Activated naive CD8-positive, alpha-beta T cell treated with anti-CD3 and anti-CD28 coated beads, Interleukin-2, amount 50 U/mL, for 16 hours (primary cell): ENCODE measurements at places on chromosomes 16 and 17.

- DNase-seq, result no peak
These were observed 174.9 kb upstream of the WSCD1 start for GRCh38 chr17:5895276-5895675.

DNA sequence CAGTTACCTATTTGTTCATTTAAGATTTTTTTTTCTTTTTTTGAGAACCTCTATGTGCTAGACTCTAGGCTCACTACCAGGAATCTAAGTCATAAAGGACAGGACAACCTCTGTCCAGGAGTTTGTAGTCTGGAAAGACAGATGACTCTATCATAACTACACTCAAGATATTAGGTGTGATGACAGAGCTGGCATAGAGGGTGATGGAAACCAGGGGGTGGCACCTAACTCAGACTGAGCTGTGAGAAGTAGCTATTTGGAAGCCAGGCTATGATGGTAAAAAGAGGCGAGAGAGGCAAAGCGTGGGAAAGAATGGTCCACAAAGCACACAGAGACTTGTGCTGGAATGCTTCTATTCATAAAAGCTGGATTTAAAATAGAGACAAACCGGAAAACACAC is 372.3 kb downstream of the SEC14L1 start:
- DNase-seq, result no peak

- DNase-seq, result no peak
These were observed 27.1 kb downstream of the MSI2 start for GRCh38 chr17:57283203-57283971.

DNA sequence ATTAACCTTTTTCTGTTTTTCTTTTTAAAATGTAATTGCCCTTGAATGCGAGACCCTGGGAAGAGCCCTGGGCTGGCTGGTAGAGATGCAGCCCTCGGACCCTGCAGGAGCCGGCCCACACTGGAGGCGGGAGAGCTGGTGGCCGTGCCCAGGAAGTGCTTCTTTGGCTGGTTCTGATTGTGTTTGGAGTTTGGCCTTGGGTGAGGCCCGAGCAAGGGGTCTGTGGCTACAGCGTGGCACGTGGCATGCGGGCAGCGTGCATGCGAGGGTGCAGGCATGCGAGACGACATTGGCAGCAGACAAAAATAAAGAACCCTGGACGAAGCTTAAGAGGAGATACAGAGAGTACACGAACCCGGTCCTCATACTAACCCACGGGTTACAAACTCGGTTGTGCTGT is 49.7 kb downstream of the PRMT7 start:
- DNase-seq, result no peak

GRCh38 chr16:1096169-1097082 is at the start of gene C1QTNF8:
C1QTNF8 (minus strand) TSS chr16:1096244; CDS start chr16:1094922, 1,322 bp downstream.
- no peak for DNase-seq

- peak; percentile 40 for DNase-seq
These were observed 10.3 kb downstream of the NT5M start for GRCh38 chr17:17313350-17313991.

- no peak for DNase-seq
These were observed 7.4 kb downstream of the MAF start for GRCh38 chr16:79593074-79593531.

- DNase-seq, result no peak
These were observed 30.0 kb downstream of the SREBF1 start for GRCh38 chr17:17806611-17807274.

- no peak for DNase-seq
These were observed 6.6 kb downstream of the RIPOR1 start for GRCh38 chr16:67535201-67535600.

- DNase-seq, result no peak
These were observed 102.6 kb downstream of the ZNF778 start for GRCh38 chr16:89319886-89320781.

- DNase-seq, result no peak
These were observed 128.5 kb upstream of the GSE1 start for GRCh38 chr16:85484347-85485300.

DNA sequence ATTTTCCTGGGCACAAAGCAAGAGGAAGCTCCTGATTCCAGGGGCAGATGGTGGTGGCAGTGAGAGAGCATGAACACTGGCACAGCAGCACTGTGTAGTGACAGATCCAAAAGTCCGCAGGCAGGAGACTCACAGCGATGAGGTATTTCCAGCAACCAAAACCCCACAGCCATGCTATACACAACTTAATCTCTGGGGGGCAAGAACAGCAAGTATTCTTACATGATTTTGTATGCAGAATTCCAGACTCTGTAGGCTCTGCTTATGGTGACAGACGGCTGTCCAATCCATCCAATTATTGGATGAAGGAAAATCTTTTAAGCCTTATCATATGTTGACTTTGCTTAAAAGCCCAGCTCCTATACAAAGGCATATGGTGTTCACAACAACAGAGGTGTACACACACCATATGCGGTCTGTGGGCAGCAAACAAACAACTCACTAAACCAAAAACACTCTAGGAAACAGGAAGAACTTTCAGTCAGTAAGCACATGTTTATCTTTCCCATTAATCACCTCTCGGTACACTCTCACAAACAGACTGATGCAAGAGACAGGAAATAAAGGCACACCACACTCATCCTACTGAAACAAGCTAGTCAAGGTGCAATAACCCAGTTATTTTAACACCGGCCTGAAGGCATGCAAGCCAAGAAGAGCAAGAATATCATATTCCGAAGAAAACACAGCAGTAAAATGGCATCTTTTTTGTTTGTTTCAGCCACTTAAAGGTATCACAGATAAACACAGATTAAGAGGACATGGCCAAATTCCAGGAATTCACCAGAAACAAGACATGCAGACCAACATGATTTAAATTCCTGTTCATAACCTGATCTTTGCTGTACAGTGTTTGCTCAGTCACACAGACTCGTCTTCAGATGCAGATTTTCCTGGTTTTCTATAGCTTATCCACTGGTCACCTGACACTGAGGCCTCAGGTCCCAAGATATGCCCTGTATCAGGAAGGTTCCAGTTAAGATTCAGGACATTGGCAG is 47.8 kb downstream of the ERN1 start:
- no peak for DNase-seq

- DNase-seq, result no peak
These were observed 12.4 kb downstream of the MMD start for GRCh38 chr17:55409030-55409800.

DNA sequence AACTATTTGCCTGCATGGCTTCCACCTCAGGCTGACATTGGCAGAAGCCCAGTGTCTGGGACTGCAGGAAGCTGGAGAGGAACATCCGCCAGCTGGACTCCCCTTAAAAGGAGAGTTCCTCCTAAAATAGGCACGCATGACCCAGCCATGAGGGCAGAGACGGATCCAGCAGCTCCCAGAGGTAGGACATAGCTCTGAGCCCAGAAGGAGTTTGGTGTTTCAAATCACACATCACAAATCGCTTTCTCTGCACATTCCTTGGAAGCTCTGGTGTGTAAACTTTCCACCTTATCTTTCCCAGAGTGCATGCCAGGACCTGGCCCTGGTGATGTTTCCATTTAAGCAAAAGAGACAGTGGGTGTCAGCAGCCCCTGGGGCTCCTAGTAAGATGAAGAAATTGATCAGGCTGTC is 231.1 kb upstream of the CDH5 start:
- DNase-seq, result no peak

DNA sequence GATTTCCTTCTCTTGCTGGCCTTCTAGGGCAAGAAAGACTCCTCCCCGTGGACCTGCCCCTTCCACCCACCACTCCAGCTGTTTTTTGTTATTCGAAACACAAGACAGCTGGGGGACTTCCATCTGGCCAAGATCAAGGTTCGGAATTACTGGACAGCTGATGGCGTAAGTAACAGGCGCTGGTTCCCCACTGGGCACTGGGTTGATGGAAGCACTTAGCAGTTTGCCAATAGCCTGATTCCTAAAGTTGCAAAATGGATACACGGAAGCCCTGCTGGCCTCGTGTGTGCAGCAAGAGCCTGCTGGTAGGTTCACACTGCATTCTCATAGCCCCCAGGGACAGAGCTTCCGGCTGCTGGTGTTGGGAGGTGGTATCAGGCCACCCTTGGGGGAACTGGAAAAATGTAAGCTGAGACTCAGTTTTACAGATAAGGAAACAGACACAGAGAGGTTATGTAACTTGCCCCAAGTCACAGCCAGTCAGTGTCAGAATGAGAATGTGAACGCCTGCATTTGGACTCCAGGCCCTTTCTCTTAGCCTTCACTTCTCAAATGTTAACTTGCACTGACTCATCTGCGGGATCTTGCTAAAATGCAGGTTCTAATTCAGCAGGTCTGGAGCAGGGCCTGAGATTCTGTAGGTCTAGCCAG is 171.7 kb downstream of the KATNIP start:
- no peak for DNase-seq

DNA sequence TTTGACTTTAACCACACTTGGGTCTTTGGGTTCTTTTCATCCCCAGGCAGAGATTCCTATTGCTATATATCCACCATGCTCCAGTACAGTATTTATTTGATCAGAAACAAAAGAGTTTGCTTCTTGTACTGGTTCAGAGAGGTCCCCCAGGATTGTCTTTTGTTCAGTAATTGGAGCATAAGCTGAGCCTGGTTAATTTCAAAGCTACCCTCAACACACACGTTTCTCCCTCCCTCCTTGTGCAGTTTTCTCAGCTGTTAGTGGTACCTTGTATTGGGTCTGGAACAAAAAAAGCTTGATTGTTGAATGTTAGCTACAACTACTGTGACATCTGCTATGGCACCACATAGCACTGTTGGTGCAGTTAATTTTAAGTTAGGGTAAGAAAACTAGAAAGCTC is 50.0 kb downstream of the NUP93 start:
- DNase-seq, result no peak

- no peak for DNase-seq
These were observed 12.8 kb downstream of the TELO2 start for GRCh38 chr16:1505912-1506311.

- no peak for DNase-seq
These were observed 251.1 kb upstream of the CDH5 start for GRCh38 chr16:66115373-66115772.

DNA sequence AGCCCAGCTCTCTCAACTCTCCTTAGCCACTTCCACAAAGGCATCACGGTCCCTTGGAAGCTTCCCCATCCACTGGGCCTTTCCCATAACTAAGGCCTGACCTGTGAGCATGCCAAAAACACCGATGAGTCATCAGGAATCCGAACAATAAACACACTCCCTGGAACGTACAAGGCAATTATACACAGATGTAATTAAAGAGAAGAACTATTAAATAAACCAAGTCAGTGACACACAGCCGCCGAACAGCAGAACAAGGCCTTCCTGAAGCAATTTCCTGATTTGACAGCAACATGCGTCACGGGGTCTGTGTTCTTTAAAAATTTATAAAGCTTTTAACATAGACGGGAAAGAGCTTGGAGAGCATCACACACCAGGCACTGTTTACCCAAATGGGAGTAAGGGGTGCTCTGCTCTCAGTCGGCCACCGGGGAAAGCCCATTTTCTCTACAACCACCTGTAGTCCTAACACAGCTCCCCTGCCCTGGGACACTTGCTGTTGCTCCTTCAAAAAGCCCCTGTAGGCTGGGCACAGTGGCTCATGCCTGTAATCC is 29.4 kb downstream of the COG7 start:
- no peak for DNase-seq

DNA sequence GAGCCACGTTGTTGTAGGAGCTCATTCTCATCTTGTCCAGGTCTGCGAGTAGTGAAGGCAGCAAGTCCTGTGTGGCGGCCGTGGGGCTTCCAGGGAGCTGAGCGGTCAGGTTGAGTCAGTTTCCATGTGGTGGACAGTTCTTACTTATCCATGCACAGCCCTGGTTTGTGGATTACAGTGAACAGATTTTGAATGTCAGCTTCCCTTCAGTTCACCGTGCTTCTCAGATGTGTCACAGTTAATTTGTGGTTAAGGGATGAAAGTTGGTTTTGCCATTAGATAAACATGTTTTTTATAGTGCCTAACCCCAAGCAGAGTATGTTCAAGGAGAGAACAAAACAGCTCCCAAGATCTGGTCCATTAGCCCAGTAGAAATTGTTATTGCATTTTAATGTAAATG is 103.1 kb downstream of the RPTOR start:
- DNase-seq, result no peak

DNA sequence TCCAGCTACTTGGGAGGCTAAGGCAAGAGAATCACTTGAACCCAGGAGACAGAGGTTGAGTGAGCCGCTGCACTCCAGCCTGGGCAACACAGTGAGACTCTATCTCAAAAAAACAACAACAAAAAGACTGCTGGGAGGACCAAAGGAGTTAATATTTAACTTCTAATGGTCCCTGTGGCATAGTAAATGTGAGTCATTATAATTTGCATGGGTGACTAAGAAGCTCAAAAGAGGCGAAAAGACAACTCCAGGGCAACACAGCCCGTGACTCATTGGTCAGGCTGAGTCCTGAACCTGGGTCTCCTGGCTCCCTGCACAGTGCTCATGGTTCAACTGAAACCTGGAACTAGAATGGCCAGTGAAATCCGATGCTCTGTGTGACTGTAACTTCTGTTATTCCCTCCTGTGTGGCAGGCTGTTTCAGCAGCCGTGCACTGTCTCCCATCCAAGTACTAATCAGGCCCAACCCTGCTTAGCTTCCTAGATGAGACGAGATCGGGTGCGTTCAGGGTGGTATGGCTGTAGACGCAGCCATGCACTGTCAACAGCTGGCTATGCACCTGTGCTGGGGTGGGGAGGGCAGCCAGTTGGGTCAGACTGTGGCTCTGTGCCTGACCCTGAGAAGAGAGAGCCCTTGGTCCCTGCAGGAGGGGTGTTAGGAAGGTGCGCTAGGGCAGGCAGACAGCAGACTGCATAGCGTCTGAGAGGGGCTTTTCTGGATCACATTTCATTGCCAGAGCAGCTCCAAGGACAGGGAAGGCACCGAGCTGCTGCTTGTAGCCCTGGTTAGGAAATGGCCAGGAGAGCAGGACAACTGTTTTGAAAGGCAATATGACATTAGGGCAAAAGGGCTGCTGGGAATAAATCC is 14.5 kb upstream of the GPRC5C start:
- no peak for DNase-seq

DNA sequence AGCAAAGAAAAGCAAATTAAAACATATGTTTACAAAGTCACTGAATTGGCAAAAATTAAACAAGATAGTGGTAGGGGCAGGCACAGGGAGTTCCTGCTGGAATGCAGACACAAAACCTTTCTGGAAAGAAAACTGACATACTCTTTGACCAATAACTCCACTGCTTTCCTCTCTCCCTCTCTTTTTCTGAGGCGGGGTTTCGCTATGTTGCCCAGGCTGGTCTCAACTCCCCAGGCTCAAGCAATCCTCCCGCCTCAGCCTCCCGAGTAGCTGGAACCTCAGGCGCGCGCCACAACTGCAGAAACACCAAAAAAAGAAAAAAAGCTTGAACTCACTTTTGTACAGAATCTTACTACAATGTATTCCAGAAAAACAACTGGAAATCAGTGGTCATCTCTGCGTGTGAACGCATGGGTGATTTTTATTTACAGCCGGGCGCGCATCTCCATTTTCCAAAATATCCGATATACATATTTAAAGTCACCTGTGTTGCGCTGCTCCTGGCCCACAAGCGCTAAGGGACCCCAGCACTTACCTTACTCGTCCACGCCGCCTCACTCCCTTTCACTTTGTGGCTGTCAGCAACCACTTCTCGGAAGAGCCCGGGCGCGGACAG is 480 bp downstream of the TXNL4B start:
- DNase-seq, result no peak

- no peak for DNase-seq
These were observed 72.8 kb upstream of the ATF7IP2 start for GRCh38 chr16:10312784-10313724.
